ENCODE measurements at places on chromosomes 12 and 14.

GRCh38 chr12:46907791-46908190, 82.0 kb upstream of the SLC38A4 start:
- H3K4me3 ChIP-seq: no peak overlapping the region
- no peaks in the 10 kb centered on the region for H3K4me1 ChIP-seq
- H3K27me3 ChIP-seq: no peaks in the 10 kb centered on the region
- no peak overlapping the region for H3K27ac ChIP-seq
- H3K36me3 ChIP-seq: no peaks in the 10 kb centered on the region
- DNase-seq: no peak

GRCh38 chr12:52647601-52648000, 4.4 kb downstream of the KRT2 start:
- DNase-seq: no peak
- no peak overlapping the region for H3K27ac ChIP-seq
- H3K4me1 ChIP-seq: no peaks in the 10 kb centered on the region

- no peaks in the 10 kb centered on the region for H3K27me3 ChIP-seq
- no peak overlapping the region for H3K27ac ChIP-seq
- H3K4me1 ChIP-seq: peaks cover 8% of the 10 kb centered on the region
- no peak for DNase-seq
These were observed 68.2 kb downstream of the USP15 start for GRCh38 chr12:62328296-62328921.

DNA sequence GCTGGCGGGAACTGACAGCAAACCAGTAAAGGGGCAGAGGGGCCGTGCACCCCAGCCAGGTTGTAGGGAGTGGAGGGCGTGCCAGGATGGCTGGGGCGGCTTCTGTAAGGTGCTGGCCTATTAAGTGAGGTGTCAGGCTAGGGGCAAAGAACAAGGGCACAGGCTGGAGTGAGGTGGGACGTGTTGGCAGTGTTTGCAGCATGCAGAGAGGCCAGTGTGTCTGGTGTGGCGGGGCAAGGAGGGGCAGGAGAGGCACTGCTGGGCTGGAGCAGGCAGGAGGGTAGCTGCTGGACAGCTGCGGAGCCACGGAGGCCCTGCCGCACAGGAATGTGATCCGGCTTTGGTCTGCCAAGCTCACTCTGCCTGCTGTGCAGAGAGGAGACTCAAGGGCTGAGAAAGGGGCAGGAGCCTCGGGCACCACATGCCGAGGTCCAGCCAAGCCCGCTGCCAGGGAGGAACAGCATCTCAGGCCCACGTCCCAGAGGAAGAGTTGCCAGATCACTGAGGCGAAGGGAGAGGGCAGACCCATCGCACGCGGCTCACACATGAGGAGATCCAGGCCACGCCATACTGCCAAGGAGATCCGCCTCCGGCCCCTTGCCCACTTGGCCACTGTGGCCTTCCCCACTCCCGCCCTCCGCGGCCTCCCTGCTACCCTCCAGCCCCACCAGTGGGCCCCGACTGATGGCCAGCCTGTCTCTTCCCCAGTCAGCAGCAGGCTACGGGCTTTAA, 46.8 kb downstream of the AMN start:
- H3K36me3 ChIP-seq: peaks cover 100% of the 10 kb centered on the region
- no peak overlapping the region for H3K27ac ChIP-seq
- DNase-seq: no peak

GRCh38 chr14:74669256-74669655, 43.6 kb downstream of the AREL1 start:
- H3K4me3 ChIP-seq: no peak overlapping the region
- peaks cover 12% of the 10 kb centered on the region for H3K4me1 ChIP-seq
- no peak for DNase-seq
- no peaks in the 10 kb centered on the region for H3K27me3 ChIP-seq

GRCh38 chr12:3683670-3684069, 69.2 kb downstream of the CRACR2A start:
- no peak for DNase-seq
- H3K27ac ChIP-seq: peak overlapping the region; percentile 82
- no peaks in the 10 kb centered on the region for H3K27me3 ChIP-seq
- peaks cover 44% of the 10 kb centered on the region for H3K4me1 ChIP-seq

DNA sequence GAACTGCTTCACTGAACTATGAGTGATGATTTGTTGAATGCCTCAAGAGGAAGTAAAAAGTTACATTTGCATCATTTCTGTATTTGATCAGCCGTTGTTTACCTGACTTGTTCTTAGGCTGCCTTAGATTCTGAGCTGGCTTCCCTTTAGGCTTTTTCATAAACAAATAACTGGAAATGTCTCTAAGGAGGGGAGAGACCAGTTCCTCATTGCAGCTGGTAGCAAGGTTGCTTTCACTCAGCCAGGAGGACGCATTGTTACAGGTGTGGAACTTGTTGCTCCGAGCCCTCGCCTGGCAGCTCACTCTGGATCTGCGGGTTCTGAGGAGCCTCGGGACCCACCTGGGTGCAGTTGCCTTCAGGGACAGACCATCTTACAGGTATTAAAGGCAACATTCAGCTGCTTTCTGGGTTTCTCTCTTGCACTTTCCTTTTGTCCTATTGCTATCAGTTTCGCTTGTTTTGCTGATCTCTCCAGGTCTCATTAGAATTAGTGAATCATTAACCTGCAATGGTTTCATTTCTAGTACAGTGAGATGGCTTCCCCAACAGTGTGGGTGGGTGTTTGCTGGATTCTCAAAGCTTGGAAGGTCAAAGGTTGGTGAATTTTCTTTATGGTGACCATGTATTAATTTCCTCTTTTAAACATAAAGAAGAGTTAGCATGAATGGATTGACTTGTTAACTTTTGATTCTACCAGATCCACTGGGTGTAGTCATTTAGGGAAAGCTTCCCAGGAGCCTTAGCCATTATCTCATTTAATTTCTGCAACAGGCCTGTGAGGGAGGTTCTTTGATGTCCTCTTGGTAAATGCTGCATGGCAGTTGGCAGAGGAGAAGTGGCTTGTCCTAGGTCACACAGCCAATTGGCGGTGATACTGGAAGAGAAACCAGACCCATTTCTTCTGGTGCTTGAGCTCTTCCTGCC, at the start of gene PLEKHG7:
PLEKHG7 (plus strand) TSS at position 236 of the 926 bp plus-strand sequence. CDS start 3,643 bp downstream, outside the sequence.
- H3K4me1 ChIP-seq: no peaks in the 10 kb centered on the region
- no peak within 1 kb of the TSS for H3K4me3 ChIP-seq
- H3K27ac ChIP-seq: no peak within 1 kb of the TSS
- no peaks in the 10 kb centered on the region for H3K27me3 ChIP-seq

GRCh38 chr12:116125956-116126566, 151.4 kb downstream of the MED13L start:
- H3K4me1 ChIP-seq: peaks cover 91% of the 10 kb centered on the region
- H3K27ac ChIP-seq: no peak overlapping the region
- H3K36me3 ChIP-seq: no peaks in the 10 kb centered on the region
- H3K4me3 ChIP-seq: no peak overlapping the region

GRCh38 chr12:6774499-6775062, 2.3 kb downstream of the LAG3 start:
- H3K27ac ChIP-seq: no peak overlapping the region
- H3K4me1 ChIP-seq: peaks cover 35% of the 10 kb centered on the region
- peaks cover 10% of the 10 kb centered on the region for H3K36me3 ChIP-seq

- H3K27me3 ChIP-seq: peaks cover 4% of the 10 kb centered on the region
These were observed 81.4 kb downstream of the BBS10 start for GRCh38 chr12:76266797-76267196.

GRCh38 chr14:90137807-90138206, 76.0 kb downstream of the KCNK13 start:
- H3K4me1 ChIP-seq: no peaks in the 10 kb centered on the region
- no peak overlapping the region for H3K4me3 ChIP-seq
- no peak overlapping the region for H3K27ac ChIP-seq

- no peak overlapping the region for H3K27ac ChIP-seq
- DNase-seq: no peak
- H3K4me3 ChIP-seq: no peak overlapping the region
- no peaks in the 10 kb centered on the region for H3K4me1 ChIP-seq
These were observed 151.4 kb downstream of the SSPN start for GRCh38 chr12:26346736-26347135.

DNA sequence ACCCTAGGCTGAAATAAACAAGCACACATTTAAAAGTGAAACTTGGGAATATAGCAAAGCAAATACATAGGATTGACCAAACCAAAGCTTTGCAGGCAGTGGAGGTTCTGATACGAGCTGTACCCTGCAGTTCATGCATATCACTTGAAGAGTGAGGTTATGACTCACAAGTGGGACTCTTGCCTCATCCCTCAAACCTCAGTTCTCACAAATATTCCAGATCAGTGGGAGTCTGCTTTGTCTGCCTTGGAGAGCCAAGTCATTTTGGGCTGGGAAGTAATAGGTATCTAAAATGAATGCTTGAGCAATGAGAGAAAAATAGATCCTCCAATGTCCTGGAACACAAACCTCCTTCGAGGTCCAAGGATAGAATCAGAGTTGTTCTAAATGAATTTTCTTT, 116.4 kb downstream of the LRIG3 start:
- H3K4me3 ChIP-seq: no peak overlapping the region
- DNase-seq: no peak
- H3K27ac ChIP-seq: no peak overlapping the region
- no peaks in the 10 kb centered on the region for H3K27me3 ChIP-seq

DNA sequence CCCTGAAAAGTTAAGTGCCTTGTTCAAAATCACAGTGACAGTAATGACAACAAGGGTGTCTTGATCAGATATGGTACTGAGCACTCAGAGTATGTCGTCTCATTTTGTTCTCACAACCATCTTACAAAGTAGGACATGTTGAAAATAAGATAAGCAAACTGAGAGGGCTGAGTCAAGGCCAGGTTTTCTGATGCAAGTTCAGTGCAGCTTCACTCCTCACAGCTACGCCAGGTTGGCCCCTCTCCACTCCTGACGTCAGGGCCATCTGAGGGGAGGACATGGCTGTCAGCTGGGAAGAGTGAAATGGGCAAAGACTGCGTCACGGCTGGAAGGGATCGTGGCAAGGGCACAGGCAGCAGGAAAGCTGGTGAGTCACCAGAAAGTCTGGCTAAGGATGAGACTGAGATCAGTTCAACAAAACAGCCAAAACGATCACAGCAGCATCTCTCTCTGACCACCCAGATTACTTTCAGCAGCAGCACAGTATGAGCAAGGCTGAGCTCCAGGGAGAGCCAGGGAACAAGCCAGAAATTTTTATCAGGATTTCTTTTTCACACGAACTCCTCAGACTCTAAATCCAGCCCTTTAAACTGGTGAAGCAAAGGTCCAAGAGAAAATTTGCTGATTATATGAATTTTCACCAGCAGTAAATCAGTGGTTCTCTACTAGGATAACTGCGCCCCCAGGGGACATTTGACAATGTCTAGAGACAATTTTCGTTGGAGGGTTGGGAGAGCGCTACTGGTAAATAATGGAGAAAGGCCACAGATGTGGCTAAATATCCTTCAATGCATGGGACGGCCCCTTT, 297.9 kb upstream of the AMIGO2 start:
- H3K4me1 ChIP-seq: peaks cover 27% of the 10 kb centered on the region
- H3K27me3 ChIP-seq: no peaks in the 10 kb centered on the region
- no peak overlapping the region for H3K4me3 ChIP-seq
- no peaks in the 10 kb centered on the region for H3K36me3 ChIP-seq
- DNase-seq: peak; percentile 96
- H3K27ac ChIP-seq: peak overlapping the region; percentile 63

DNA sequence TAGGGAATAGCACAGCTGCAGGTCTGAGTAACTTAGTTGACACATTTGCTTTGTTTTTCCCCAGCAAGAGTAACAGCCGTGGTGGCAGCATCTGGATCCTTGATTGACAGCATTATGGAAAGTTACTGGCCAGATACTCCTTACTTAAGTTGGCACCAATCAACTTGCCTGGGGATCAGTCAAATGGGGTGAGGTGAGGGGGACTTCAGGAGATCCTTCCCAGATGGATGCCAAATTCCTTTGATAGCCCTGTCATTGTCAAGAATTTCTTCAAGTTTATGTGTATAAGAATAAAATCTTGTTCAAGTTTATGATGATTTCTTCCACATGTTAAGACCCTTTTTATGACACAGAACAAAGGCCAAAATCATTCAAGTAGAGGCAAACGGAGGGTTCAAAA, 618.4 kb downstream of the SLC6A15 start:
- no peaks in the 10 kb centered on the region for H3K4me1 ChIP-seq
- no peaks in the 10 kb centered on the region for H3K36me3 ChIP-seq
- no peak for DNase-seq
- H3K27ac ChIP-seq: no peak overlapping the region
- no peaks in the 10 kb centered on the region for H3K27me3 ChIP-seq

DNA sequence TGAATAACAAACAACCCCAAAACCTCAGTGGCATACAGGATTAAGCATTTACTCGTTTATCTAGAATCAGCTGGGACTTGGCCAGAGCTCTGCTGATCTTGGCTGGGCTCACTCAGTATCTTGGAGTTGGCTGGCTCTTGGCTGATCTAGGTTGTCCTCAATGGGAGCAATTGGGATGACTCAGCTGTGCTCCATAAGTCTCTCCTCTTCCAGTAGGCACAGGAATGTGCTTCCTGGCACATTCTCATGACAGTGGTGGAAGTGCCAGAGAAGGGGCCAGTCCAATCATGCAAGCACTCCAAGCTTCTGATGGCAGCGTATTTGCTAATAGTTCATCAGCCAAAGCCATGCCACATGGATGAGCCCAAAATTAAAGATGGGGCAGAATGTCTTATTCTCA, 41.7 kb upstream of the ANO4 start:
- no peaks in the 10 kb centered on the region for H3K36me3 ChIP-seq
- no peak for DNase-seq
- no peaks in the 10 kb centered on the region for H3K4me1 ChIP-seq
- no peak overlapping the region for H3K4me3 ChIP-seq
- peaks cover 13% of the 10 kb centered on the region for H3K27me3 ChIP-seq

DNA sequence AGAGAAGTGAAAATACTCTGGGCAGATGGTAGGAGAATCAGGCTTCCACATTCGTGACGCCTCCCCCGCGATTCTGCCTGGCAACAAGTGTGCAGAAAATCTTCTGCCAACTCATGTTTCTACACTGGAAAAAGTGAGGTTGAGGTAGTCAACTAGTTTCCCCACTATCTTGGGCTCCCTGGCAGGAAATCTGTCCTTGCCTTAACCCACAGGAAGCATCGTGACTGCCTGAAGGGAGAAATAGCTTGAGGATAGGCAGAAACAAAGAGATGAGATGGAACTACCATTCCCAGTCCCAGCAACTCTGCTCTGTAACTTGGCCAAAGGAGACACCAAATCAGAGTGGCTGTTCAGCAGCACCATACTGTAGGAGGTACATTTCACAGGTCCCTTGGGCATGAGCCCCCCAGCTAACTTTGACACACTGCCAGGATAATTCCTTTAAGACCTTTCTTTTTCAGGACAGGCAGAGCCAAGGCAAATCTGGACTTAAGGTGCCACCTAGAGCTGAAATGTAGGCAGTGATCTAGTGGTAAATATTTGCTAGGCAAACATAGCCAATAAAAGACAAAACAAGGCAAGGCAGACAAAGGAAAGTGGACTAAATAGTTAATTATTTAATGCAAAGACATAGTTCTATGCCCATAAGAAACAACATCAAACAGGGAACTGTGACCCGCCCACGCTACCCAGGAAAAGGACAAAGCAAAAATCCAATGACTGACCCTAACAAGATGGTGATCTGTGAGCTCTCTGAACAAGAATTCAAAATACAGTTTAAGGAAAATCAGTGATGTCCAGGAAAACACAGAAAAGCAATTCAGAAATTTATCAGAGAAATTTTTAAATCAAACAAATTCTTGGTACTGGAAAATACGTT, 205.1 kb downstream of the PTPRO start:
- no peaks in the 10 kb centered on the region for H3K4me1 ChIP-seq
- peaks cover 29% of the 10 kb centered on the region for H3K27me3 ChIP-seq
- H3K4me3 ChIP-seq: no peak overlapping the region

GRCh38 chr14:24281636-24282035, 10.2 kb upstream of the RABGGTA start:
- no peak overlapping the region for H3K27ac ChIP-seq
- no peak for DNase-seq
- H3K36me3 ChIP-seq: no peaks in the 10 kb centered on the region
- H3K4me3 ChIP-seq: no peak overlapping the region

All from left ventricle myocardium inferior (tissue), 1 donor.